Smooth muscle cell of trachea (primary cell): ENCODE measurements at places on chromosomes 11 and 22. TPM values are rescaled to one million over a fixed set of nuclear protein-coding genes. Genes with fewer than 3 reads are reported as not detected.

The B4GALNT4 gene
- total RNA-seq = 3.3 and 4.7 TPM in 2 replicates

The TMEM191B gene
- total RNA-seq = 0.83 TPM in 1 of 2 replicates, not detected in the other

The OR2AG2 gene
- 0.15 and 0.33 TPM in 2 replicates for total RNA-seq

The C11orf65 gene
- total RNA-seq = 1.8 and 2.3 TPM in 2 replicates

The BRSK2 gene
- 0.99 TPM in 1 of 2 replicates, not detected in the other for total RNA-seq

The RNASEH2C gene
- 32.9 and 57.7 TPM in 2 replicates for total RNA-seq

The ZC3H7B gene
- 39.6 and 86.8 TPM in 2 replicates for total RNA-seq

The SMIM35 gene
- not detected in 2 replicates for total RNA-seq

The TEX54 gene
- total RNA-seq = not detected in 2 replicates

The MUC2 gene
- total RNA-seq = not detected in 2 replicates

The F2 gene
- total RNA-seq = 0.17 TPM in 1 of 2 replicates, not detected in the other

The CD6 gene
- 0.66 TPM in 1 of 2 replicates, not detected in the other for total RNA-seq

The CCDC116 gene
- 0.15 and 0.17 TPM in 2 replicates for total RNA-seq

The ZP1 gene
- total RNA-seq = 0.17 TPM in 1 of 2 replicates, not detected in the other

The ALDH3B1 gene
- 21.5 and 50.0 TPM in 2 replicates for total RNA-seq

The PKNOX2 gene
- 0.73 and 0.83 TPM in 2 replicates for total RNA-seq

The TRPM5 gene
- total RNA-seq = not detected in 2 replicates

The OR51B2 gene
- total RNA-seq = not detected in 2 replicates

The ELF5 gene
- total RNA-seq = not detected in 2 replicates

The C11orf87 gene
- not detected in 2 replicates for total RNA-seq

The HEPN1 gene
- not detected in 2 replicates for total RNA-seq
